A673 (cell line): ENCODE measurements at places on chromosomes 5 and 9. TPM values are rescaled to one million over a fixed set of nuclear protein-coding genes. Genes with fewer than 3 reads are reported as not detected.

DNA sequence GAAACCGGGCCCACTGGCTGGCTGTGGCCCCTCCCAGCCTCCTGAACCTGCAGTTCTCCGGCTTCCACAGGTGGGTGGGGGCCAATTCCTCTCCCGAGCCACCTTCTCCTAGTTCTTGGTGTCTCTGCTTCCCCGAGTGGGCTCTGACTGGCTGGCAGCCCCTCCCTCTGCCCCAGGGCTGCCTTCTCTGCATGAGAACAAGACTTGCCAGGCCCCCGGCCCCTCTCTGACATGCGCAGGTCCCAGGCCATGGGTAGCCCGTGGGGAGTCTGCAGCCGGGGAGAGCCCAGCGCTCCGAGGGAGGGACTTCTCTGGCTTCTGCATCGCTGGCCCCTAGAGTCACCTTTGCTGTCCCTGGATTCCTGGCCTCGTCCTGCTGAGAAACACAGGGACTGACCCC lies 421.7 kb downstream of the IRX2 start:
- no peak for DNase-seq
- no peaks in the 10 kb centered on the region for H3K4me1 ChIP-seq
- H3K4me3 ChIP-seq: no peak overlapping the region
- no peaks in the 10 kb centered on the region for H3K27me3 ChIP-seq
- H3K27ac ChIP-seq: no peak overlapping the region

- no peak overlapping the region for H3K4me3 ChIP-seq
- no peak for DNase-seq
- H3K27me3 ChIP-seq: peaks cover under 1% of the 10 kb centered on the region
- no peaks in the 10 kb centered on the region for H3K36me3 ChIP-seq
Observed at GRCh38 chr5:1182633-1183423, 18.6 kb upstream of the SLC6A19 start.

DNA sequence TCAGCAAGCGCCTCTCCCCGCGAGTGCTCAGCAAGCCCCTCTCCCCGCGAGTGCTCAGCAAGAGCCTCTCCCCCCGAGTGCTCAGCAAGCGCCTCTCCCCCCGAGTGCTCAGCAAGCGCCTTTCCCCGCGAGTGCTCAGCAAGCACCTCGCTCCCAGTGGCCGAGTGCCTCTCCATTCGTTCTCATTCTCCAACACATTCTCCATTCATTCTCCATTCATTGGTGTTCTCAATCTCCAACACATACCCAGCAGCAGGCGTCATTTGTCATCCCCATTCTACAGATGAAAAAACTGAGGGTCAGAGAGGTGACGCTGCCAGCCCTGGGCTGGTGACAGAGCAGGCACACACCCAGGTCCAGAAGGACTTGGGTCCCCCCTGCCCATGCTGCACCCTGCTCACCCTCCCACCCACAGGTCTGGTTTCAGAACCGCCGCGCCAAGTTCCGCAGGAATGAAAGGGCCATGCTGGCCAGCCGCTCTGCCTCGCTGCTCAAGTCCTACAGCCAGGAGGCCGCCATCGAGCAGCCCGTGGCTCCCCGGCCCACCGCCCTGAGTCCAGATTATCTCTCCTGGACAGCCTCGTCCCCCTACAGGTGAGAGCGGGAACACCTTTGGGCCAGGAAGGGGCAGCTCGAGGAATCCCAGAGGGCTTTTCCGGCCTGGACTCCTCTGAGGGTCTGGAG lies 32.5 kb downstream of the PTGES start:
- H3K27me3 ChIP-seq: no peaks in the 10 kb centered on the region
- no peak for DNase-seq
- no peaks in the 10 kb centered on the region for H3K36me3 ChIP-seq
- no peak overlapping the region for H3K4me3 ChIP-seq
- no peak overlapping the region for H3K27ac ChIP-seq

DNA sequence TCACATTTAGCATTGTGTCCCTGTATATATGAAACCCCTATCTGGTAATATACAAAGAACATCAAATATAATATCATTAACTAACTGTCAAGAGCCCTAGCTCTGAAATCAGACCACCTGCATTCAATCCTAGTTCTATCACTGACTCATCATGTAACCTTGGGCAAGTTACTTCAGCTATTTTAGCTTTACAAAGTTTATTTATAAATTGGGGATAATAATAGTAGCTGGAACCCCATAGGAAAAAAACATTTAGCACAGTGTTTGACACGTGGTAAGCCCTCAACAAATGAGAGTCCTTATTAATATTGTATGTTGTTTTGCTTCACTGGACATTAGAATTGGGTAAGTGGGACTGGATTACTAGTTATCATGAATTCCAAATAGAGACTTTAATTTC lies 157.5 kb downstream of the EBF1 start:
- DNase-seq: no peak
- no peak overlapping the region for H3K27ac ChIP-seq
- no peaks in the 10 kb centered on the region for H3K4me1 ChIP-seq
- H3K27me3 ChIP-seq: no peaks in the 10 kb centered on the region
- H3K36me3 ChIP-seq: no peaks in the 10 kb centered on the region

DNA sequence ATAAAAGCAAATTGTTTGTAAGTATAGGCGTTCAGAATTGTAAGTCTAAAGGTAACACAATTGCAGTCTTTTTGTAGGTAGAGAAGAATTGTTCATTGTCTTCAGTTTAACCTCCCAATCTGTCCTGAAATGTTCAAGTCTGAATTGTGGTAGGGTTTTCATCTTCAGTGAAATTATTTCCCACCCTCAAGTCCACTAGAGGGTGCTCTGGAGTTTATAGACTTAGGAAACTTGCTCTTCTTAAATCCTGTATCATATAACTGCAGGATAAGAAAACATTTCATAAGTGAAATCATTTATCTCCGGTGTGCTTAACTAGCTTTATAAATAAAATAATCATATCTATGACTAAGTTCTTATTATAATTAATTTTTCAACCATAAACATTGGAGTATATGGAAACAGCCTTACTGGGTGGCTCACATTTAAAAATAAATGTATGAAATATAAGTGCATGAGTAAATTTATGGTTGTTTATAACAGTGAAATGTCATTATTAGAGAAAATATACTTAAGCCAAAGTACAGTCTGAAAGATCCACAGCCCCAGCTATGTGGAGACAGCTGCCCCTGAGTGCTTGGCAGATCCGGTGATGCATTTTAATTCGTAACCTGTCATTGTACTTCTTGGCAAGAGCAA lies 182.4 kb upstream of the OTULINL start:
- H3K4me3 ChIP-seq: no peak overlapping the region
- H3K4me1 ChIP-seq: peaks cover 42% of the 10 kb centered on the region
- H3K36me3 ChIP-seq: peaks cover 7% of the 10 kb centered on the region
- DNase-seq: peak; percentile 81
- H3K27ac ChIP-seq: no peak overlapping the region

- H3K36me3 ChIP-seq: no peaks in the 10 kb centered on the region
- no peaks in the 10 kb centered on the region for H3K27me3 ChIP-seq
- DNase-seq: peak; percentile 37
Observed at GRCh38 chr5:171893290-171893886, 107.8 kb downstream of the SMIM23 start.

GRCh38 chr9:70035691-70036090 lies 8.0 kb upstream of the MAMDC2 start:
- no peak overlapping the region for H3K4me3 ChIP-seq
- DNase-seq: no peak
- H3K27ac ChIP-seq: no peak overlapping the region
- H3K36me3 ChIP-seq: no peaks in the 10 kb centered on the region
- H3K27me3 ChIP-seq: peaks cover 13% of the 10 kb centered on the region

DNA sequence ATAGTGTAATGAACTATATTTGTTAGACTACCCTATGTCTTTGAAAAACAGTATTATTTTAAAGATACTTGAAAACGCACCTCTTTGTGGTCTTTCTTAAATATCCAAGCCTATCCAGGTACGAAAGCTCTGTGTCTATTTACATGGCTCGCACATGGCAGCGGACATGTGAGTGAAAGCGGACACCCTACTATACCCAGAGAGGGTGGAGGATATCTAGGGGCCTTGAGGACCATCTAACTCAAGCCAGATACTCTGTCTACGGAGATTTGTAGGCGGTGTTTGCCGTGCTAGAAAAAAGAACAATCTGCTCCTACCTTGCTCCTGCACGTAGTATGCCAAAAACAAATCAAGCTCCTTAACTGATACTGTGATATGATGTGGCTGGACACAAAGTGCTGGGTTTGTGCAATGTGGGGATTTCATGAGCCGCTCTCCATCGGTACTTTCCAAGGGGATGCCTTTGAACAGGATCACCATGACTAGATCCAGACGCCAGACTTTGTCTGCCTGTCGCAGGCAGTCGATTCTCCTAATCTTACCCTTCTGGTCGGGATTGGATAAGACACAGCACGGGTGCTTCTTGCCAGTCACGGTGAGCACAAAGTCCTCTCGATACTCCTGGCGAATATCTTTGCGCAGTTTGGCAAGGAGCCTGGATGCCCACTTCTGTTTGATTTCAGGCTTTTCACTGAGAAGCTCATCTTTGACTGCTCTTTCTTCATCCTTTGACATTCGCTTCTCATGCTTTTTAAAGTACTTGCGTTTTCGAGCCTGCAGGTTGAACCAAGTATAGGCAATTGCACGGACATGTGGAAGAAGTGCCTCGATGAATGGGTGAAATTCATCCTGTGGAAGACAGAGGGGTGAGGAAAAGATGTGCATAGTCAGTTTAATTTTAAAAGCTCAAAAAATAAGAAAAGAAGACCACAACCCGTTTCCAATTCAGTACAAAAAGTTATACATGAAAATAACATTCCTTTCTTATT lies 7.0 kb downstream of the NFIB start:
- no peak for DNase-seq
- no peaks in the 10 kb centered on the region for H3K27me3 ChIP-seq
- no peak overlapping the region for H3K27ac ChIP-seq
- H3K4me3 ChIP-seq: no peak overlapping the region
- H3K4me1 ChIP-seq: peaks cover 3% of the 10 kb centered on the region
- H3K36me3 ChIP-seq: peaks cover 16% of the 10 kb centered on the region

- peaks cover 12% of the 10 kb centered on the region for H3K4me1 ChIP-seq
- no peaks in the 10 kb centered on the region for H3K27me3 ChIP-seq
- peaks cover 5% of the 10 kb centered on the region for H3K36me3 ChIP-seq
- no peak overlapping the region for H3K4me3 ChIP-seq
- H3K27ac ChIP-seq: no peak overlapping the region
Observed at GRCh38 chr9:104091116-104091515, 3.0 kb upstream of the SMC2 start.

Gene SPAG8
- total RNA-seq: 1.1 and 1.4 TPM in 2 replicates

DNA sequence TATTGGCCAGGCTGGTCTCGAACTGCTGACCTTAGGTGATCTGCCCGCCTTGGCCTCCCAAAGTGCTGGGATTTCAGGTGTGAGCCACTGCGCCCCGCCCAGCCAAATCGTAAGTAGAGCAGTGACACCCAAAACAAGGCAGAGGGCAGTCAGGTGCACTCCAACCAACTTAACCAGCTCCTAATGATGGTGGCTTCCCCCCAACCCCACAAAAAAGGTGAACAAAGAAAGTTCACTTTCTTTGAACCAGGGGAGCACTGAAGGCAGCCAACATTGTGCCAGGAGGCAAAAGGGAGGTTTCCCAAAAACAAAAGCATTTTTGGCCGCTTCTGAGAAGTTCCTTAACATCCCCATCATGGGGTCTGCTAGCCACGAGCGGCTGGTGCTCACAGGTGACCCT lies 9.6 kb downstream of the GMCL2 start:
- no peak overlapping the region for H3K27ac ChIP-seq
- no peaks in the 10 kb centered on the region for H3K27me3 ChIP-seq
- no peak overlapping the region for H3K4me3 ChIP-seq
- H3K36me3 ChIP-seq: no peaks in the 10 kb centered on the region

- no peaks in the 10 kb centered on the region for H3K36me3 ChIP-seq
- H3K27me3 ChIP-seq: no peaks in the 10 kb centered on the region
- peaks cover 17% of the 10 kb centered on the region for H3K4me1 ChIP-seq
- no peak for DNase-seq
- no peak overlapping the region for H3K27ac ChIP-seq
Observed at GRCh38 chr5:150604894-150605440, 35.5 kb upstream of the SYNPO start.

DNA sequence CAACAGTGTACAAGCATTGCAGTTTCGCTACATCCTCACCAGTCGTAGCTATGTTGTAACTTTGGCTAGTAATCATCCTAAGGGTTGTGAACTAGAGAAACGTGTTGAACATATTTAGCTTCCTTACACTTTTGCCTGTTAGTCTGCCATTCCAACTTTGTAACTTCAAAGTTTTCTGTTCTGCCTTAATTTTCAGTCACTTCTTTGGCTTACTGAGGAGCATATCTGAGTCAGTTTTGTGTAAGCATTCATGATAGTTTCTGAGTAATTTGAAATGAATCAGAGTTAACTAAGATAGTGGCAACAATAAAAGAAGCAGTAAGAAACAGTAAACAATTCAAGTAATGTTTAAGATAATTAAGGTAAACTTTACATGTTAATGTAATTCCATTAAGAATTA lies 58.9 kb upstream of the MCCC2 start:
- no peak overlapping the region for H3K4me3 ChIP-seq
- H3K36me3 ChIP-seq: peaks cover 30% of the 10 kb centered on the region
- no peak overlapping the region for H3K27ac ChIP-seq
- no peak for DNase-seq

- H3K36me3 ChIP-seq: no peaks in the 10 kb centered on the region
- no peak for DNase-seq
- no peak overlapping the region for H3K4me3 ChIP-seq
- no peak overlapping the region for H3K27ac ChIP-seq
- no peaks in the 10 kb centered on the region for H3K27me3 ChIP-seq
Observed at GRCh38 chr5:62828742-62829603, 250.4 kb downstream of the LRRC70 start.

DNA sequence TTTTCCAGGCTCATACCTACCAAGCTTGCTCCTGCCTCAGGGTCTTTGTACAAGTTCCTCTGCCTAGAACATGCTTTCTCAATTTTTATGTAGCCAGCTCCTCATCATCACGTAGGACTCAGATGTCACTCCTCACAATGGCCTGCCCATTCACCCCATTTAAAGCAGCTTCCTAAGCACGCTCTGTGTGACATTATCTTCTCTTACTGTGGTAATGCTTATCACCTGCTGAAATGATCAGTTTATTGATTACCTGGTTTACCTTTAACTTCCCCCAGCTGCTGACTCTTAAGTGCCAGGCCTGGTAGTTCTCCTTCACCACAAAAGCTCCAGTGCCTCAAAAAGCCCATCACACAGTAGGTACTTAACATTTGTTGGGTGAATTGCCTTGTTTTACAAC lies 13.6 kb downstream of the FUBP3 start:
- H3K4me3 ChIP-seq: no peak overlapping the region
- no peak overlapping the region for H3K27ac ChIP-seq
- no peaks in the 10 kb centered on the region for H3K27me3 ChIP-seq
- H3K36me3 ChIP-seq: peaks cover 15% of the 10 kb centered on the region
- no peak for DNase-seq

Gene NUTM2G
- total RNA-seq: not detected in 2 replicates

- H3K4me1 ChIP-seq: no peaks in the 10 kb centered on the region
- H3K4me3 ChIP-seq: no peak overlapping the region
- H3K27me3 ChIP-seq: peaks cover 11% of the 10 kb centered on the region
- DNase-seq: no peak
Observed at GRCh38 chr5:180159756-180160155, 49.3 kb downstream of the RASGEF1C start.

Gene NR5A1
- not detected in 2 replicates for total RNA-seq

- no peak overlapping the region for H3K4me3 ChIP-seq
- H3K27me3 ChIP-seq: no peaks in the 10 kb centered on the region
- peaks cover 21% of the 10 kb centered on the region for H3K4me1 ChIP-seq
- H3K36me3 ChIP-seq: peaks cover 28% of the 10 kb centered on the region
Observed at GRCh38 chr9:109035684-109036423, 22.6 kb upstream of the CTNNAL1 start.

- H3K36me3 ChIP-seq: no peaks in the 10 kb centered on the region
- no peak for DNase-seq
- H3K27ac ChIP-seq: no peak overlapping the region
- H3K4me1 ChIP-seq: peaks cover under 1% of the 10 kb centered on the region
- no peak overlapping the region for H3K4me3 ChIP-seq
Observed at GRCh38 chr9:2127486-2127885, 112.3 kb downstream of the SMARCA2 start.

GRCh38 chr9:116546711-116547581 lies 140.2 kb upstream of the TRIM32 start:
- H3K4me3 ChIP-seq: no peak overlapping the region
- H3K27me3 ChIP-seq: no peaks in the 10 kb centered on the region
- DNase-seq: no peak
- H3K4me1 ChIP-seq: no peaks in the 10 kb centered on the region
